ENCODE measurements at places on chromosomes 3 and 15.
A peak's percentile ranks its signal among the peaks of the same experiment; 100 is the strongest.

GRCh38 chr3:110697961-110698360 is 373.7 kb upstream of the NECTIN3 start:
- no peak for DNase-seq

- DNase-seq: no peak
Measured at GRCh38 chr3:158359339-158359738, 211.7 kb upstream of the MLF1 start.

DNA sequence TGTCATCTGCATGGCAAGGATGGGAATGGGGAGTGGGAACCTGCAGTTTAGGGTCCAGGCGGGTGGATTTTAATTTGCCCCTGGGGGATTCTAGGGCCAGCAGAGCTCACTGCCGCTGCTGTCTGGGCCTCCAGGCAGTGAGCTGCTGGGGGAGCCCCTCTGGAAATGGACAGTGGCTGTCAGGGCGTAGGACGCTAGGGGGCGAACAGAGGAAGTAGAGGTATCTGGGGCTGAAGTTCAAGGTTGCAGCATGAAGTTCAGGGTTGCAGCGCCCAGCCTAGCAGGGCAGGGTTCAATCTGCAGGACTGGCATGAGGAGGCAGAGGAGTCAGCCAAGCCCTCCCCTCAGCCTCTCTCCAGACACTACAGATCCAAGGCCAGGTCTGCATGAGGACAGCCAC is 49.5 kb downstream of the APBA2 start:
- DNase-seq: peak; percentile 50

GRCh38 chr3:169971522-169971921 is 4.9 kb downstream of the SEC62 start:
- DNase-seq: no peak

DNA sequence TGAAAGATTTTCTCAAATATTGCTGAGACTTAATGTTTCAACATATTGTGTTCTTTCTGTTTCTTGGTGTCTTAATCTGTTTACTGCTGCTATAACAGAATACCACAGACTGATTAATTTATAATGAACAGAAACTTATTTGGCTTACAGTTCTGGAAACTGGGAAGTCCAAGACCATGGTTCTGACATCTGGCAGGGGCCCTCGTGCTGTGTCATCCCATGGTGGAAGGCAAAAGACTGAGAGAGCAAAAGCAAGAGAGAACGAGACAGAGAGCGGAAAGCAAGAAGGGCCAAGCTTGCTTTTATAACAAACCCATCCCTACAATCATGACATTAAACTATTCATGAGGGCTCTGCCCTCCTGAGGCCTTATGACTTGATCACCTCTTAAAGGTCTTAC is 88.7 kb downstream of the ARNT2 start:
- no peak for DNase-seq
